Activated CD4-positive, alpha-beta T cell treated with anti-CD3 and anti-CD28 coated beads for 1 hour (primary cell): ENCODE measurements at places on chromosomes 5 and 9.

GRCh38 chr9:95073042-95073607, 244.4 kb downstream of the FANCC start:
- no peak for DNase-seq

DNA sequence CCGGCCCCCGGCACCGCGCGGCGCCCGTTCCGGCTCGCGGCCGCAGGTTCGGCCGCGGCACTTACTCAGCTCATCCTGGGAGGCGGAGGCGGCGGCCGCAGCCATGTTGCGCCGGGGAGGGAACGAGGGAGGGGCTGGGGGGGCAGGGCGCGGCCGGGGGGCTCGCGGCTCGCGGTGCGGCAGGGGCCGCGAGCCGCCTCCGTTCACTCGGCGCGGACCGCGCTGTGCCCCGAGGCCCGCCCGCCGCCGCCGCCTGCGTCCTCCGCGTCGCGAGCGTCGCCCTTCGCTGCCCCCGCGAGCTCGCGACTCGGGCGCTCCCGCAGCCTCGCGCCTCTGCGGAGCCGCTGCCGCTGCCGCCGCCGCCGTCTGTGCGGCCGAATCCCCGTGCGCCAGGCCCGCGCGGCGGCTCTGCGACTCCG, 735 bp downstream of the ECPAS start:
- DNase-seq = peak; percentile 33

DNA sequence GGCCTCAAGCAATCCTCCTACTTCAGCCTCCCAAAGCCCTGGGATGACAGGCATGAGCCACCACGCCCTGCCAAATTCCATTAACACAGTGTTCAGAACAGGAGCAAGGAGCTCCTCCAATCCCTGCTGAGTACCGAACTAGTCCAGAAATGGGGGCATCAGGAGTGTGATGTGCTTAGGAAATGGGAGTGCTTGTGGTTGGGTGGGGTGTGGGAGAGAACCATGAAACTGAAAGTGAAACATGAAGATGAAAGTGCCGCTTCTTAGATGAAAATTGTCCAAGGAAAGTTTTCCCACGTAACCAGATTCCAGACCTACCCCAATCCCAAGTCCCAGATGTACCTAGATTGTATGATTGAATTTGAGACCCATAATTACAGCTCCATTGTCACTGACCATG, 16.7 kb upstream of the ZNF131 start:
- no peak for DNase-seq

DNA sequence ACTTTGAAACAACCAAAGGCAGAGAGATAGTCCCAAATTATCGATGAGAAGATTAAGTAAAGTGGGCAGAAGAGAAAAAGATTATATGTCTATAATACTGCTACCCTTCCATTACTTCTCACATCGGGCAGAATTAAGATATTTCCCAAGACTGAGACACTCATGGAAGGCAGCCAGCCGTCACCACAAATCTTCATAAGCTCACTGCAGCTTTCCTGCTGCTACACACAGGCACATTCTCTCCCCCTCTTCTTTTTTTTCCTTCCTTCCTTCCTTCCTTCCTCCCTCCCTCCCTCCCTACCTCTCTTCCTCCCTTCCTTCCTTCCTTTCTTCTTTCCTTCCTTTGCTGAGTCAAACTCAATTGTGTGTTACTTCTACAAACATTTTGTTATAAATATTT, 58.7 kb upstream of the SPATA31C2 start:
- no peak for DNase-seq

DNA sequence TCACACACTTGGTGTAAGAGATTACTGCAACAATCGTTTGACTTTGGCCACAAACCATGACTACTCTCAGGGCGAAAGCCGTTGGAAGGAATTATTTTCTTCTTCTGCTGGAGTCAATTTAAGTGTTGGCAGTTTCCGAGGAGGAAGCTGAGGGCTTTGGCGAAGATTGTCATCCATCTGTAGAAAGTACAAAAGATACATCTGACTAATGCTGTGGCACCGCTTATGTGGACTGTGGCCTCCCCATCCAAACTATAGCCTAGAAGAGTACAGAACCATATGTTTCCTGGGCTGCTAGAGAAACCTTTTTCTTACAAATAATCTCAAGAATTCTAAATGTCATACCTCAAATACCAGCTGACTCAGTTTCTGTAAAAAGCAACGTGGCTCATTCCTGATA, 7.4 kb downstream of the MTX3 start:
- no peak for DNase-seq

DNA sequence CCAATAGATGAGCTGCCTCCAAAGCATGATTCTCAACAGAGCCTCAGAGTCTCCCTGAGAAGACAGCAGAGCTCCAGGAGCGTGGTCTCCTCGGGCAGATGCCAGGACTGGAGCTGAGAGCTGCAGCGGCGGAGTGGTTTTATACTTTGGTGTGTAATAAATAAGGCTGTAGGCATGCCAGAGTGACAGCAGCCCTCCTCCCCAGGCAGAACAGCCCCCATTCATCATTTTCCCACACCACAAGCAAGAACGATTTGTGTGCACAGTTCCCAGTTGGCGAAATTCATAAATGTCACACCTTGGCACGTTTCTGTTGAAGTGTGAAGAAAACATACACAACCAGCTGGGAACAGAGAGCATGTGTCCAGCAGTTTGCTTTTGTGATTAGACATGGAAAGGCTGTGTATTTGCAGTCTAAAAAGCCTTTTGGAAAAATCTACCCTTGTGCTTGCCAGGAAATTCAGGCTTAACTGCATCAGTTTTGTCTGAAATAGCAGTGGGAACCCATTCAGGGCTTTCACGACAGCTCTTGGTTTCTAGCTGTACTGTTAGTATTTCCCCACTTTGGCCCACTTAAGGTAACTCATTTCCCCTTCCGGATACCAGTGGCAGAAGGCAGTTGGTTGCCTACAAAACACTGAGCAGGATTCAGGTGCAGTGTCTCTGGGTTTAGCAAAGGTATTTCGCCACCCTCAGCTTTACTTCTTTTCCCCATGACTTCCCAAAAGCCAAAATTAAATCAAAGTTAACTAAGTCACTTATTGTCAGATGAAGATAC, at the start of gene C1QTNF3:
C1QTNF3 (minus strand) TSS at position 115 of the 778 bp plus-strand sequence; CDS start at position 27, 88 bp downstream.
- no peak for DNase-seq

DNA sequence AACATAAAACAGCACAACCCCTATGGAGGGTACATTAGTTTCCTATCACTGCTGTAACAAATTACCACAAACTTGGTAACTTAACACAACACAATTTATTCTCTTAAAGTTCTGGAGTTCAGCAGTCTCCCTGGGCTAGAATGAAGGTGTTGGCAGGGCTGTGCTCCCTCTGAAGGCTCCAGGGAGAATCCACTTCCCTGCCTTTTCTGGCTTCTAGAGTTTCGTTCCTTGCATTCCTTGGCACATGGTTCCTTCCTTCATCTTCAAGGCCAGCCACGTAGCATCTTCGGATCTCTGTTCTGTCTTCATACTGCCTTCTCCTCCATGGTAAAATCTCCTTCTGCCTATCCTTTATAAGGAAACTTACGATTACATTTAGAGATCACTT, 25.0 kb upstream of the GSN start:
- no peak for DNase-seq
